ENCODE measurements at places on chromosomes 6 and 20.

- DNase-seq = no peak
These were observed 1.5 kb upstream of the EBF4 start for GRCh38 chr20:2691127-2691526.

GRCh38 chr20:15288106-15288505 is 950.7 kb upstream of the FLRT3 start:
- no peak for DNase-seq

DNA sequence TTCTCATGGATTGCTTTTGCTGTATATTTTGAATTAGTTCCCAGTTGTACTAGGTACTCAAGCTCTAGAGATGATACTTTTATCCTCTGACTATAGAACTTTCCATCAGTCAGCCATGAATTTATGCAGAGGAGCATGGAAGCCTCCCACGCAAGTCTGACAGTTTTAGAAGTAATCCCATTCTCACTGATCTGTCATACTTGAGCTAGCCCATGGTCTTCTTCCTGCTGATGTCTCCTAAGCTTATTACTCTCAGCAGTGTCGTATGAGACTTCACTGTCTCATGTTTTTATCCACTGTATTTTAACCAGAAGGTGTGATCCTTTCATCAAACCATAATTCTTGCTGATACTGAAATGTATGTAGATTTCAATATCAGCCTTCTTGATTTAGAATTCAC is 715.2 kb upstream of the MARCKS start:
- no peak for DNase-seq

- no peak for DNase-seq
These were observed 937 bp downstream of the SPACA1 start for GRCh38 chr6:88048578-88048977.

DNA sequence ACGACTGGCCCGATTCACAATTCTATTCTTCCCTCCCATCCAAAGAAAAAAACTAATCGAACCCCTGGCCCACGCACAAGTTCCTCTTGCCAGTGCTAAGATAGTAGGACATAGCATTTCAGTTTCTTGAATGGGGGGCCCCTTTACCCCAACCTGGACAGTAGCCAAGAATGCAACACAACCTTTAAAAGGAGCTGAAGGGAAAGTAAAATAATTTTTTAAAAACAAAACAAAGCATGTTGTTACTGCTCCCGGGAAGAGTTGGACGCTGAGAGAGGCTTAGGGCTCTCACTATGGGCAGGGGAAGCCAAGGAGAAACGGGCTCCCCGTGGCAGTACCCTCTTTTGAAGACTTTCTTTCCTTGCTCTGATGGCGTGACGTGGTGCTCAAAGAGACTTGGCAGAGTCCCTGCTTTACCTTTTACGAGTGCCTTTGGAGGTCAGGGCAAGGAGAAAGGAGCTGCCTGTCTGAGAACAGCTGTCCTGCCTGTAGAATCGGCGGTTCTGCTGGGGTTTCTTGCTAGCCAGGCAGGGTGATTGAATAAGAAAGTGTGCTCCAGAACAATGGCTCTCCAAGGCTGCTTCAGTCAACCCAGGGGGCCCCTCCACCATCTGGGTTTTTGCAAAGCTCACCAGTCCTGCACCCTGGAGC is 5.8 kb downstream of the TFAP2C start:
- DNase-seq = no peak

- no peak for DNase-seq
These were observed 133.8 kb downstream of the SMOC2 start for GRCh38 chr6:168574699-168575195.

DNA sequence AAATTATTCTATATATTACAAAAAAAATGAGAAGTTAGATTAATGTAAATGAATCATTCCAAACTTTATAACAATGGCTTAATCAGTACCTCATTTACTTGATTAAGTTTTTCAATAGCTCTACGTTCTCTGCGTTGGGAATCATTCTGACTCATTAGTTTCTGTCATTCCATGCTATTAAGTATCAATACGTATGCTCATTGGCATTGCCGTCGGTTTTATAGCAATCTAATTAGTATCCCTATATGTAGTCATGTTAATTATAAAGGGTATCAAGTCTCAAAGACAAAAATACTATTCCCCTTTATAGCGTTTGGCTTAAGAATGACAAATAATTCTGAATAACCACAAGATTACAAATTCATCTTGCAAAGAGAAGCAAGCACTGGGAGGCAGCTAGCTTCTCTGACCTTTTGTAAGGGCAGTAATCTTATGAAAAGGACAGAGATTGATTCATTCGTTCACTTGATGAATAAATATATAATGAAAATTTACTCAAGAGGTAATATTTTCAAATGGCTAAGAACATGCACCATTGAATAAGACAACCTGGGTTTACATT is 41.8 kb downstream of the OLIG3 start:
- DNase-seq = no peak

- no peak for DNase-seq
These were observed 157.7 kb downstream of the VEGFA start for GRCh38 chr6:43927532-43928210.

GRCh38 chr6:33837971-33838665 is 34.3 kb upstream of the MLN start:
- DNase-seq = no peak

DNA sequence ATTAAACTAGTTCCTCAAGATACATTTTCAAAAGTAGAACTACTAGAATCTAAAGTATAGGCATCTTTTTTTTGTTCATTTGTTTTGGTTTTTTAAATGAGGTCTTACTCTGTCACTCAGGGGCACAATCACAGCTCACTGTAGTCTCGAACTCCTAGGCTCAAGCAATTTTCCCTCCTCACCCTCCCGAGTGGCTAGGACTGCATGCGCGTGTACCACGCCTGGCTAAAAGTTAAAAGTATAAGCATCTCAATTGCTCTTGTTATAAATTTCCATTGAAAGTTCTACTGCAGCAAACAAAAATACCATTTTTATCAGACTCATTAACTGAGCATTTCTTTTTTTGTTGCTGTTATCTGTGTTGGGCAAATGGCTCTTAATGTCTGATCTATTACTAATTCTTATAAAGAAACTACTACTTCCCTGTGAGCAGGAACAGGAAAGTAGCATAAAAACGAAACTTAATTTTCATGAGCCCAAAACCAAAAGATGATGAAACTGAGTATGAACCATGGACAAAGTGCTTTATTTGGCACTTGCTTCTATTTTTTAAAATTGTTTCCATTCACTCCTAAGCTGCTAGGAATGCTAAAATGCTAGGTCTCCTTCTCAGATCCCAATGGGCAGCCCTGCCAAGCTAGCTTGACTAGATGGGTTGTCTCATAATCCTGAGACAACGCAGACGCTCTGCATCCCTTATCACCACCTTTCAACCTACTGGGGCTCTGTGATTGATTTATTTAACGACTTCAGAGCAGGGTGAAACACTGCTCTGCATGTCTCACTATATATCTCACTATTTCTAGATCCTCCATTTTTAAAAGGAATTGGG is 36.9 kb downstream of the TRPC4AP start:
- DNase-seq = no peak

DNA sequence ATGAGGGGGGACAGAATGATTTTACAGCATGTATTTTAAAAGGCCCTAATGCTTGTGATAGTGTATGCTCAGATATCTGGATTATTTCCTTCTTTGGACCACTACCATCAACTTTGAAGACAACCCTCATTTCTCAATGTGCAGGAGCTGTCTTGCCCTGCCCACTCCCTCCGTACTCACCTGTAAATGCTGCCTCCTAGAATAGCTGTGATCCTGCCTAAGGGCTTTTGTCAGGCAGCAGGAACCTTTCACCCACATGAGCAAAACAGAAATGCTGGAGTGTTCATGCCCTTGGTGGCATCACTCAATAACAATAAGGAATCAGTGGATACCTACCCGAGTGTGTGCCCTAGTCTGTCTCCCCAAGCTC is 723.6 kb upstream of the FLRT3 start:
- no peak for DNase-seq

GRCh38 chr6:36121787-36122494 is 8.4 kb upstream of the MAPK13 start:
- DNase-seq = no peak
